Naive B cell (primary cell): ENCODE measurements at places on chromosomes 11 and 22. TPM values are rescaled to one million over a fixed set of nuclear protein-coding genes. Genes with fewer than 3 reads are reported as not detected.

The GNG3 gene
- polyA plus RNA-seq: 17.4 TPM

The SRSF8 gene
- 128 TPM for polyA plus RNA-seq

DNA sequence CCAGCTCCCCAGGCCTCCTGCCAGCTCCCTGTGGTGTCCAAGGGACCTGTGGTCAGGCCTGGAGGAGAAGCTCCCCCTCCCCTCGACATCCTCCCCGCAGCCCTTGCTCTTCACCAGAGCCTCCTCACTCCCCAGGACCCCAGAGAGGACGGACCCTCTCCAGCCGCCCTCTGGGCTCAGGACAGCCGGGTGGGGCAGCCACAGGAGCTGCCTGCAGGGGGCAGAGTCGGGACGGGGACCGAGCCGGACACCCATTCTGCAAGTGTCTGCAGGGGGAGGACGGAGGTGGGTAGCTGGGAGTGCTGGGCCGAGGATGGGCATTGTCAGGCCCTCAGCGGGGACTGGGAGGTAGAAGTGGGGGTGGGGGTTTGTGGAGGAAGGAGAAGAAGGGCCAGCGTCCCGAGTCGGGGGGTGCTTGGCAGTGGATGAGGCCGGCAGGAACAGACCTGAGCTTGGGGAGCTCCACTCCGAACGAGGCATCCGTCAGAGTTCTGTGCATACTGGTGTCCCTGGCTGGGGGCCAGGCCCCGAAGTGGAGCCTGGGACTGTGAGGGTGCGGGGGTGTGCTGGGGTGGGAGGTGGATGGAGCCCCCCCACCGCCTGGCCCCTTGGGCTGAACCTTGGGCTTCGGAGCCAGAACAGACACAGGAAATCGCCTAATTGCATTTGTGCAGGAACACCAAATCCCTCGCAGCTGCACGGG is 15.2 kb downstream of the PRR33 start:
- H3K36me3 ChIP-seq: no peaks in the 10 kb centered on the region
- no peaks in the 10 kb centered on the region for H3K27me3 ChIP-seq
- H3K4me1 ChIP-seq: peaks cover 52% of the 10 kb centered on the region
- H3K27ac ChIP-seq: peak overlapping the region; percentile 41

- no peaks in the 10 kb centered on the region for H3K36me3 ChIP-seq
- H3K27ac ChIP-seq: no peak overlapping the region
- no peak overlapping the region for H3K4me3 ChIP-seq
- peaks cover 14% of the 10 kb centered on the region for H3K27me3 ChIP-seq
These were observed 7.7 kb upstream of the OR8B12 start for GRCh38 chr11:124551189-124551588.

DNA sequence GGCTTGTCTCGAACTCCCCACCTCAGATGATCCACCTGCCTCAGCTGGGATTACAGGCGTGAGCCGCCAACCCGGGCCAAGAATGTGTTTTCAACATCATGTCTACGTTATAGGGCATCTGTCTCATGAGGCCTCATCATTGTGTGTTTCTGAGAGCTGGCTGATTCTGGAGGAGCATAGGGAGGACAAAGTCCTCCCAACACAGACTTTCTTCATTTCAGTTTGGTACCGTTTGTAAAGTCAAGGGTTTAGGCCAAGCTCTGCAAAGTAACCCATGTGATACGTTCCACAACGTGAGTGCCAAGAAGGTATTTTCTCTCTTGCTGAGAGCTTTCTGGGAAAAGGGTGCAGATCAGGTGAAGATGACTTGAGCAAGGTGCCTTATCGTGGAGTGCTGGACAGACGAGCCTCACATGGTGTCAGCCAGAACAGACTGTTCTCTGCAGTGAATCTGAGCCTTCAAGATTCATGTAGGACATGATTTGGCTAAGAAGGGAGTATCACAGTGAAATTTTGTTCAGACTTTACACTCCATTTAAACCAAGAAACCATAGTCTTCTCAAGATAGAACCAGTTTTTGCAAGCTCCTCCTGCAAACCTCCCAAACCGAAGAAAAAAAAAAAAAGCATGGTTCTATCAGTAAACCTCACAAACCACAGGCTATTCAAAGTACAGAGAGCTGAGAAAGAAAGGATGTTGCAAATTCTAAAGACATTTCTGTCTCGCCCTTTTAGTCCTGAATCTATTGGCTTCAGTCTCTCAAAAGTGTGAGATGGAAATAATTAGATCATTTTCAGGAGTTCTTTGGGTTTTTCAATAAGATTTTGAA is 71.7 kb downstream of the DBX1 start:
- no peak for DNase-seq
- H3K27ac ChIP-seq: peak overlapping the region; percentile 1
- peaks cover 8% of the 10 kb centered on the region for H3K27me3 ChIP-seq
- H3K4me1 ChIP-seq: peaks cover 18% of the 10 kb centered on the region

GRCh38 chr11:12114193-12115033 is 4.0 kb downstream of the MICAL2 start:
- DNase-seq: no peak
- no peak overlapping the region for H3K27ac ChIP-seq
- peaks cover 4% of the 10 kb centered on the region for H3K4me1 ChIP-seq
- H3K36me3 ChIP-seq: no peaks in the 10 kb centered on the region
- no peak overlapping the region for H3K4me3 ChIP-seq
- H3K27me3 ChIP-seq: peaks cover 31% of the 10 kb centered on the region

GRCh38 chr22:43293259-43293654 is 49.9 kb downstream of the SCUBE1 start:
- DNase-seq: no peak
- peaks cover 8% of the 10 kb centered on the region for H3K4me1 ChIP-seq
- H3K36me3 ChIP-seq: no peaks in the 10 kb centered on the region
- H3K27me3 ChIP-seq: peaks cover 5% of the 10 kb centered on the region

GRCh38 chr22:44330744-44331660 is 18.3 kb upstream of the SHISAL1 start:
- no peak for DNase-seq
- H3K4me3 ChIP-seq: no peak overlapping the region
- no peak overlapping the region for H3K27ac ChIP-seq

- peak overlapping the region; percentile 37 for H3K4me3 ChIP-seq
- no peaks in the 10 kb centered on the region for H3K27me3 ChIP-seq
- DNase-seq: no peak
- no peak overlapping the region for H3K27ac ChIP-seq
- no peaks in the 10 kb centered on the region for H3K36me3 ChIP-seq
These were observed 25.6 kb upstream of the SORL1-AS1 start for GRCh38 chr11:121478226-121478894.
